Hepatic stellate cell (primary cell): ENCODE measurements at places on chromosomes 7 and 10.

GRCh38 chr7:158322616-158323530, 264.8 kb downstream of the PTPRN2 start:
- DNase-seq, result no peak

DNA sequence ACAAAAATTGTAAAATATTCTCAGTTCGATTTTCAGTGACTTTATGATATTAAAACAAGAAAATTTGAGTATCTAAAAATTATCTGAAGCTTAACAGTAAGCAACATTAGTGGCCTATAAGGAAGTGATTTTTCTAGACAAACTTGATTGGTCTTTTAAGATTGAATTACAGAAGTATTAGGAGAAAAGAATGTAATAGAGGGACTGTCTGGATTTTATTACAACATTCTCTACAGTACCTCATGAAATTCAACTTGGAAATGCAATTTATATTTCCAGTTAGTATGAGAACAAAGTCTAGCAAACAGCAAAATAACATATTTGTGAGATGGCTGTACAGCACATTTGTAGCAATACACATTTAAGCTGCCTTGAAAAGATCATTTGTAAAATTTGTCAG, 18.8 kb downstream of the REEP3 start:
- DNase-seq, result no peak

- no peak for DNase-seq
These were observed 44.5 kb downstream of the FGFBP3 start for GRCh38 chr10:91864744-91865143.

DNA sequence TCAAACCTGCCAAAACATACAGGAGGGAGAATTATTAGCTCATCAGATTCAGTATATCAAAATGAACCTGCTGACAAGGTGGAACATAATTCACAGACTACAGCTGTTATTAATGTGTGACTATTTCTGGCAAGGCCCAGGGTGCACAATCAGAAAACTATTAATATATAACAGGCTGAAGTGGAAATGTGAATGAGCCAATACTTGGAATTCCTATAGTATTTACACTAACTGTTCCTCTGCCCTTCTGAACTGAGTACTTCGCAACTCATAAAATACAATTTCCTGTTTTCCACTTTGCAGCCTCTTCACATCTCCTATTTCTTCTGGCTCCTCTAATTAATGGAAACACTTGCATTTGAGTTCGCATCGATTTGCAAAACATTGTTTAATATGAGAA, 330.8 kb downstream of the DPP6 start:
- DNase-seq, result no peak

DNA sequence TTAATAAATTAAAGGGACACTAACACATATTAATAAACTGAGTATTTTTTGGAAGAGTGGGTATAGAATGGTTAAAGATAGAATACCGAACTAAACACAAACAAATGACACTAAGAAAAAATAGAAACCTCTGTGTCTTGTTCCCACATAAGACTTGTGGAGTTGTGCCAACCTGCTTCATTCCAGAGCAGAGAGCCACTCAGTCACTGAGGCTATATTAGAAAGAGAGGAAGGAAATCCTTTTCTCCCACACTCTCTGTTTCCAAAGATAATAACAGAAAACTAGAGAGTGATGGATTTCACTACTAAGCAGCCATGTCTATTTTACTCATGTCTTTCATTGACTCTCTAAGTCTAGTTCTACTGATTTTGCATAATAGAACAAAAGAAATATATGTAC, 26.0 kb downstream of the CTNNA3 start:
- DNase-seq, result no peak

GRCh38 chr7:118615681-118616080, 391.2 kb downstream of the ANKRD7 start:
- no peak for DNase-seq

DNA sequence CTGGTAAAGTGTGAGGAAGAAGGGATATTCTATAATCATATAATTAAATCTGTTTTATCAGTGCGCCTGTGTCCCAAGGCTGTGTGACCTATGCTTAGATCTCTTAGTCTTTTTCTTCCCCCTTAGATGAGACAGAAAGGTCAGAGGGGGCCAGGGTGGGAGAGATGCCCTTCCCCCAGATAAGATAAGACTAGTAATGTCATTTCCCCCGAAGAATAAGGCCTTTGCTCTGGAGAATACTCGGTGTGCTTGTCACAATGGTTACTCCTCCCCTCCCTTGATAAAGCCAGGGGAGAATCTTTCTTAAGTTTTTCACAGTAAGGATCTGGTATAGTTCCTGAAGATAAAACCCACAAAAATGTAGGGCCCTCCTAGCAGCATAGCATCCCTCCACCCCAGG, 1041.8 kb downstream of the SORCS3 start:
- no peak for DNase-seq

DNA sequence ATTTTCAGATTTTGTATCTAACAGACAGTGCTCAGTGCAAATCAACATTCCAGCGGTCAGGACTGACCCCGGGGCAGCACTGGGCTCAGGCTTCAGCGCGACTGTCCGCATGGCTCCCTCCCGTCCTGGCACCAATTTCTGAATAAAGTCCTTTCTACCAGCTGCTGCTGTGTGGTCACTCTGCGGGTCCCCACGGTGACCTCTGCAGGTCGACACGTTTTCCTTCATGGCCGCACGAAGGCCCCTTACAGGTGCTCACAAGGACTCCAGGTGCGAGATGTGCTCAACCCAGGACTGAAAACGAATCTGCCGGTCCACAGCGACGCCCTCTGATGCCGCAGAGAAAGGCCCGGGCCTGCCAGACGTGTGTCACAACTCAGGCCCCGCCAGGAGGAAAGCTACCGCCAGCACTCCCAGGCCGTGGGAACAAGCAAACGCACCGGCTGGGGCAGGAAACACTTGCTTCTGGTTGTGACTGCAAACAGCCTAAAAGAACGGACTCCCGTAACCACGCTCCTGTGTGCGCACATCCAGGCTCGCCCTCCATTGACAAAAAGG, 3.7 kb upstream of the UTF1 start:
- DNase-seq, result no peak

- no peak for DNase-seq
These were observed 45.1 kb downstream of the DPY19L1 start for GRCh38 chr7:34991938-34992840.

- DNase-seq, result peak; percentile 37
These were observed 204.4 kb downstream of the DIP2C start for GRCh38 chr10:484925-485661.

DNA sequence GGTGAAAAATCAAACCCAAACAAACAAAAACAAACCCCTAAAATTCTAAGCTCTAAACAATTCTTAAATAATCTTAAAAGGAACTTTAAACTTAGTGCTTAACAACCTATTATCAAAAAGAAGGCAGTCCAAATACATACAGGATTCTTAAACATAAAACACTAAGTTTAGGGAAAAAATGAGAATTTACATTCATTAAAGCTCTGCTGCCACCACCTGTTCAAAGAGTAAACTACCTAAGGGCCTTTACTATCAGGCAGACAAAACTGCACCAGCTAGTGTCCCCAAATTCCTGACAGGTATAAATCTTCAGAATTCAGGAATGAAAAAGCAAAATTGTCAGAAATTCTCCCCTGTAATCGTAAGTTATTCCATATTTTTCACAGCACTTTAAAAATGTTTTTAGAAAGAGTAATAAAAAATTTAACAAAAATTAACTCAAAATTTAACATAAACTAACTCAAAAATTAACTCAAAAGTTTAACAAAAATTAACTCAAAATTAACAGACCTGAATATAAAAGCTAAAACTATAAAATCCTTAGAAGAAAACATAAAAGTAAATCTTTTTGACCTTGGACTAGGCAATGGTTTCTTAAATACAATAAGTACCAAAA, 55.1 kb downstream of the PDZD8 start:
- no peak for DNase-seq
